ENCODE measurements at places on chromosomes 11 and 22. TPM values are rescaled to one million over a fixed set of nuclear protein-coding genes. Genes with fewer than 3 reads are reported as not detected.
A peak's percentile ranks its signal among the peaks of the same experiment; 100 is the strongest.

GRCh38 chr22:30861688-30862552 is 106.7 kb downstream of the MORC2 start:
- peak; percentile 33 for DNase-seq

DNA sequence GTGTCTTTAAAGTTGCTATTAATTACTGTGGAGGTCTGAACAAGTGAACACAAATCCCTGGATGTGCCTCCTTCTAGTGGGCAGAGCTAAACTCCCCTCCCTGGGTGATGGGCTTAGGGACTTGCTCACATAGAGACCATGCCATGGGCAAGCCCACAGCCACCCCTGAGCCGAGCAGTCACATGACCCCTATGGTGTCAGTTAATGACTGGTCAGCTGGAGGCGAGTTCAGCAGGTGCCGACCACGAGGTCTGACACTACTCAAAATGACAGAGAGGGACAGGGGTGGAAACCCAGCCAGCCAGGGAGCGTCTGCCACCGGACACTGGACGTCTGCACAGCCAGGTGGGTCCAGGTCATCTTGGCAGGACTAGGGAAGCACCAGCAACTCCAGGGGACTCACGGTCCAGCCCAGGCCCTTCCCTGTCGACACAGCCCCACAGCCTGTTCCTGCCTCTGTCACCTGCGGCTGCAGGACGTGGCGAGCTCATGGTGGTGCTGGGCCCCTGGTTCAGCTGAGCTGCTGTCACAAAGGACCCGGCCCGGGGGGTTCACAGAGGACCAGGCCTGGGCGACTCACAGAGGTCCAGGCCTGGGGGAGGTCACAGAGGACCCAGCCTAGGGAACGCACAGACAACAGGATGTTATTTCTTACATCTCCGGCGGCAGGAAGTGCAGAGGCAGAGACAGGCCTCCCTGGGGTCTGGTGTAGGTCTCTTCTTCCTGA is 135.0 kb downstream of the BRD1 start:
- no peak for DNase-seq

GRCh38 chr22:44926124-44926475 is 83.7 kb downstream of the PHF21B start:
- DNase-seq: no peak

DNA sequence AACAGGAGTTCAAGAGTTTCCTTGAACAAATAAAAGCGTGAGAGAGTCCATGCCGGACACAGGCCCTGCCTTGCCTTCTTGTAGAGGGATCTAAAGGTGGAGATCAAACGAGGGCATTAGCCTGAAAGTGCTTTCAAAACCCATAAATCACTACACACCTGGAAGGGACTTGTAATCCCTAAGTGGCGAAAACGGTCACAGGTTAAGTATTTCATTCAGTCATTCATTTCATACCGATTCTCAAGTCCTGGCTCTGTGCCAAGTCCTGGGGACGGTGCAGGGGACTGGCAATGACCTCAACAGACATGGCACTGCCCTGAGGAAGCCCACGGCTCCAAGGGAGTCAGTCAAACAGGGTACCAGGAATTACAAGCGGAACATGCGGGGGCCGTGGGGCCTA is 26.6 kb downstream of the ELFN2 start:
- DNase-seq: peak; percentile 53

DNA sequence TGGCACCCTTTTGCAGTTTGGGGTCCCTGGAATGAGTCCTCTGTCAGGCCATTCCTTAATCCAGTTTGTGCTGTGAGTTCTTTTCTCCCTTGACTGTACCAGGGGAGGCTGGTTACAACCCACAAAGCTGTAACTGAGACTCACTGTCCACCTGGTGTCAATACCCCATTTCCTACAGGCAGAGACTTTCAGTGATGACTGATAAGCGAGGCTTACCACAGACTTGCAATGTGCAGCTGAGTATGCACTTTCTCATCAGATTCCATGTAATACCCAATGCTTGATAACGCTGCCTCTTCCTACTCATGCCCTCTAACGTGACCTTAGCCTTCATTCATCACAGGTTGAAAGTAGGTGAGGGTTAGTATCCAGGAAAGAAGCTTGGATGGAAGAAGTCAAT is 120.1 kb downstream of the INSC start:
- no peak for DNase-seq

GRCh38 chr22:23688571-23688970 is 2.2 kb upstream of the RGL4 start:
- peak; percentile 35 for DNase-seq

DNA sequence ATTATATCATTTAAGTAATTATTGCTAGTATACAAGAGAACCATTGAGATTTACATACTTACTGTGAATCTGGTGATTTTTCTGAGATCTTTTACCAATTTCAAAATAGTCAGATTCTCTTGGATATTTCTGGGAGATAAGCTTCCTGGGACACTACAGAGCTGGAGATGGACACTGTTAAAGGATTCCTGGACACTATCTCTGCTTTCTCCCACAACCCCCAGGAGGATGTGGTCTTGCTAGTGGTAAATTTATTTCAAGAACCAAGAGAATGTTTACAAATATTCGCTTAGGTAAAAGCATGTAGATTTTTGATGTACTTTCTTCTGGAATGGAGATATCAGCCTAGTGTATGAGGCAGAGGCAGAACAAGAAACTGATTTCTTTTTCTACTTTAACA is 12.9 kb downstream of the CCDC82 start:
- no peak for DNase-seq

- no peak for DNase-seq
These were observed 389.6 kb upstream of the SYN3 start for GRCh38 chr22:33447733-33448132.

- no peak for DNase-seq
These were observed 39.1 kb downstream of the PITPNB start for GRCh38 chr22:27879923-27880322.

- no peak for DNase-seq
These were observed at the start of gene DSCAML1 for GRCh38 chr11:117796872-117797529. DSCAML1 (minus strand) TSS chr11:117797216; CDS start chr11:117797079, 137 bp downstream.

DNA sequence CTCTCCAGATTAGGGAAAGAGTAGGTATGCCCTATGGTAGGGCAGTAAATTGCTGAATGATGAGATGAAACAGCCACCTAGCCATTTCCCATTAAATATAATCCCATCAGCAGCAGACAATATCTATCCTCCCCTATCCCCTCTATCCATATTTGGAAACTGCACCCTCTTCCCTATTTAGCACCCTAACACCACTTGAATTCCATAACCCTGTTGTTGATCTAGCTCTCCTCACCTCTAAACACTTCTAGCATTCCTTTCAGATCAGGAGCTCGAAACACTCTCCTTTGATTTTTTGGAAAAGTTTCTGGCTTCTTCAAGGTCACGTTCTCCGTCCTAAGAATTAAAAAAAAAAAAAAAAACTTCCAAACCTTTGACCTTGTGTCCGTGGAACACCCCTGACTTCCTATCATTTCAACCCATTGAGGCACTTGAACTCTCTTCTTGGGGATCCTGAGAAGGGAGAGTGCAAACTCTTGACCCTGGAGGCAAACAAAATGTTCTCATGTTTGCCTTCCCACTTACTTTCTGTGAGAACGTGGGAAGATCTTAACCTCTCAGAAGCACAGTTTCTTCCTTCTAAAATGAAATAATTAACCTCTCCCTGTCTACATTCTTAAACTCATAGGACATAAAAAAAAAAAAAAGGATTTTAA is 19.0 kb downstream of the TRIM5 start:
- DNase-seq: no peak

- peak; percentile 66 for DNase-seq
These were observed at the start of gene PKNOX2 for GRCh38 chr11:125164422-125165110. PKNOX2 (plus strand) TSS chr11:125164751; CDS start chr11:125351306, 186,555 bp downstream.

- DNase-seq: no peak
These were observed 7.8 kb upstream of the BRSK2 start for GRCh38 chr11:1381793-1382425.

- peak; percentile 69 for DNase-seq
These were observed 6.3 kb upstream of the KCNJ5 start for GRCh38 chr11:128884703-128885338.

DNA sequence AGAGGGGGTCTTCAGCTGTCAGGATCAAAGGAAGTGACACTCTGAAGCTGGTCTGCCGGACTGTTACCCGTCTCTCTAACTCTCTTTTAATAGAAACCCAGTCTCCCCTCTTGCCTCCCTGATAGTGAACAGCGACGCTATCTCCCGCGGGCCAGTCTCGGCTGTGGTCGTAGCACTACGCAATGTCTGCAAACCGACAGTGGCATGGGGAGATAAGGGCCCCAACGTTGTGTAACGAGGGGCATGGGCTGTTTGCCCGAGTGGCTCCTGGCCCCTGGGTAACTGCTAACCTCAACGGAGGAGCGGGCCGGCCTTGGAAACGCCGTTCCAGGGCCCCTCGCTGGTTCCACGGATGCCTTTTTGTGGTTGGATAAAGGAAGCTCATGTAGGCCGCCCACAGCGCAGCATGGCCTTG is 23.3 kb downstream of the ZBTB16 start:
- peak; percentile 62 for DNase-seq

DNA sequence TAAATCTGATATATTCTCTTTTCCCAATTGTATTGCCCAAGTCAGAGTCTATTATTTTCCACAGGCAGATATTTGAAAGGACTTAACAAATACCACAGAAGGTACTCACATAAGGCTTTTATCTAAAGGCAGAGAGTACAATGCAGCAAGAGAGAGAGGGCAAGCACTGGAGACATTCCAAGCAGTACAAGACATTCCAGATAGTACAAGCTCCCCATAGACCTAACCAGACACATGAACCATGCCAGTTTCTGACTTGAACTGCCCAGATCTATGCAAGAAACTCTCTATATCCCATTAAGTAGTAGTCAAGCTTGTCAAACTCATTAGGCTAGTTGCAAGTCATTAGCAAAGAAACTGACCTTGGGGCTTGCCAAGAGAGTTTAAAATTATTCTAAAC is 11.2 kb upstream of the MS4A6E start:
- DNase-seq: no peak

DNA sequence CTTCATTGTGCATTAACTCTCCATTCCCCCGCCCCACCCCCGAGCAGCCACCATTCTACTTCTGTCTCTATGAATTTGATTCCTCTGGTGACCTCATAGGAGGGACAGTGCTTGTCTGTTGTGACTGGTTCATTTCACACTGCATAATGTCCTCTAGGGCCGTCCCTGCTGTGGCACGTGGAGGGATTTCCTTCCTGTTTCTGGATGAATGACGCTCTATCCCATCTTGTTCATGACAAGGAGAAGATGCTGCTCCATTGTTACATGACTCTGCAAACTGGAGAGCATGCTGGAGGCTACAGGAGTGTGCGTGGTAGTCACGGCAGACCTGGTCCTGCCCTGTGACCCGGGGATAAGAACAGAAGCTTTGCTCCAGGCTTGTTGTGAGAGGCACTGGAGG is 61.3 kb downstream of the RTL6 start:
- no peak for DNase-seq

DNA sequence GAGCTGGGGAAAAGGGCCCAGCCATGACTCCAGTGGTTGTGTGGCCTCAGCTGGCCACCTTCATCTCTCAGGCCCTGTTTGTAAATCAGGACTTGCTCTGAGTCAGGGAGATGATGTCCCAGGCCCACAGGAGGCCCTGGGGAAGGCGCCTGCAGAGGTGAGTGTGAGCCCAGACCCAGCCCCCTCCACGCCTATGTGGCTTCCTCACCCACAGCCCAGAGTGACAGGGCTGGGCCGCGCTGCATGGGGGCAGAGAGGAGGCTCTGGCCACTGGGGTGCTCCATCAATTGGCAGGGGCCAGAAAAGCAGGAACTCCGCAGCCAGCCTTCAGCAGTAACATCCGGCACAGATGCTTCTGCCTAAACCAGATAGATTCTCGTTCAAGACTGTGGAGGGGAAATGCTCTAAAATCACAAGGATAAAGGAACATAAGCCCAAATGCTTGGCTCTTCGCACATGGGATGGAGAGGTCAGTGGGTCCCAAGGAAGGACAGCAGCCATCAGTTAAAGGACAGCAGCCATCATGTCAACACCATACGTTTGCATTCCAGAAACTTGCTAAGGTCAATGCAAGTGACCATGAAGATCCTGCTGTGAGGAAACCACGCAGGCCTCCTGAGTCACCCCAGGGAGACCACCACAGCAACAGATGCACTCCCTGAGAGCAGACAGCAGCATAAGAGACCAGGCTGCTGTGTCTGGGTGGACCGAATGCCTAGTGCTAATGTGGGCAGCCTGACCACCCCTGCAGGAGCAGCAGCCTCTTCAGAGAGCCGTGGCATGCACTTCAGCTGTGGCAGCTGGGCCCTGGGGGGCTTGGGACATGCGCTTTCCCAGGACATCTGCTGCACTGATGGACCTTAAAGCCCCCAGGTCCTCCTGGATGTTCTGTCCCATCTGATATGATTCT is 28.3 kb downstream of the OSBPL5 start:
- DNase-seq: no peak

- DNase-seq: no peak
These were observed 28.9 kb downstream of the SIK2 start for GRCh38 chr11:111631024-111631665.

- DNase-seq: no peak
These were observed 47.0 kb upstream of the TIMP3 start for GRCh38 chr22:32754413-32755041.

GRCh38 chr22:23183061-23183698 is 2.9 kb downstream of the BCR start:
- DNase-seq: no peak

GRCh38 chr22:27307545-27308247 is 493.9 kb downstream of the MN1 start:
- DNase-seq: no peak

GRCh38 chr11:57224537-57224936 is 12.5 kb downstream of the APLNR start:
- DNase-seq: no peak

GRCh38 chr22:49233507-49234100 is 594.1 kb downstream of the BRD1 start:
- peak; percentile 10 for DNase-seq

RAG2 gene
- not detected for total RNA-seq

SLC22A9 gene
- total RNA-seq: 16.4 TPM

MAP6 gene
- 0.33 TPM for total RNA-seq

CHADL gene
- total RNA-seq: 2.5 TPM

YPEL1 gene
- 2.4 TPM for total RNA-seq

DLG2 gene
- total RNA-seq: 4.7 TPM

GVQW3 gene
- total RNA-seq: 0.60 TPM

TTC12 gene
- 5.8 TPM for total RNA-seq

Measured in left lobe of liver (tissue), 2 donors.